ENCODE measurements at places on chromosomes 13 and 19. TPM values are rescaled to one million over a fixed set of nuclear protein-coding genes. Genes with fewer than 3 reads are reported as not detected.

BORA gene
- 0.55 TPM for total RNA-seq

TSEN34 gene
- total RNA-seq: 16.2 TPM

VSTM1 gene
- not detected for total RNA-seq

FXYD1 gene
- 509 TPM for total RNA-seq

UBE2L5 gene
- not detected for total RNA-seq

All from left ventricle myocardium inferior (tissue), 1 donor.